ENCODE measurements at places on chromosomes 2 and 18. TPM values are rescaled to one million over a fixed set of nuclear protein-coding genes. Genes with fewer than 3 reads are reported as not detected.

The UGGT1 gene
- total RNA-seq, result 39.3 TPM

The PCARE gene
- not detected for total RNA-seq

The ANKRD62 gene
- total RNA-seq, result 0.10 TPM

The REEP1 gene
- 118 TPM for total RNA-seq

The UGT1A10 gene
- total RNA-seq, result not detected

The DES gene
- total RNA-seq, result 5.5 TPM

The GAL3ST2 gene
- total RNA-seq, result 0.33 TPM

The RND3 gene
- 62.7 TPM for total RNA-seq

The SEPTIN2 gene
- total RNA-seq, result 582 TPM

The CHRND gene
- total RNA-seq, result 0.17 TPM

The DDX1 gene
- 128 TPM for total RNA-seq

The CHRNG gene
- total RNA-seq, result 0.06 TPM

The RGPD4 gene
- total RNA-seq, result 0.10 TPM

The ACADL gene
- 4.8 TPM for total RNA-seq

The GMCL1 gene
- total RNA-seq, result 17.2 TPM

The PLEKHA3 gene
- total RNA-seq, result 13.3 TPM

The RRM2 gene
- total RNA-seq, result 16.6 TPM

The DSG4 gene
- not detected for total RNA-seq

The C2orf78 gene
- total RNA-seq, result not detected

The RFX8 gene
- 0.66 TPM for total RNA-seq

The NPPC gene
- 17.9 TPM for total RNA-seq

The NCKAP5 gene
- 10.6 TPM for total RNA-seq

The CFC1 gene
- total RNA-seq, result 4.5 TPM

The RPE gene
- 68.0 TPM for total RNA-seq

The CERKL gene
- 2.6 TPM for total RNA-seq

The NEURL3 gene
- total RNA-seq, result 0.28 TPM

The TUBB6 gene
- 107 TPM for total RNA-seq

The ABI2 gene
- total RNA-seq, result 113 TPM
